NCI-H2171 treated with DMSO at 0.1 percent for 48 hours (cell line): ENCODE measurements at places on chromosomes 7 and 10.

GRCh38 chr7:93228302-93228701, 2.0 kb upstream of the HEPACAM2 start:
- DNase-seq, result peak; percentile 82

DNA sequence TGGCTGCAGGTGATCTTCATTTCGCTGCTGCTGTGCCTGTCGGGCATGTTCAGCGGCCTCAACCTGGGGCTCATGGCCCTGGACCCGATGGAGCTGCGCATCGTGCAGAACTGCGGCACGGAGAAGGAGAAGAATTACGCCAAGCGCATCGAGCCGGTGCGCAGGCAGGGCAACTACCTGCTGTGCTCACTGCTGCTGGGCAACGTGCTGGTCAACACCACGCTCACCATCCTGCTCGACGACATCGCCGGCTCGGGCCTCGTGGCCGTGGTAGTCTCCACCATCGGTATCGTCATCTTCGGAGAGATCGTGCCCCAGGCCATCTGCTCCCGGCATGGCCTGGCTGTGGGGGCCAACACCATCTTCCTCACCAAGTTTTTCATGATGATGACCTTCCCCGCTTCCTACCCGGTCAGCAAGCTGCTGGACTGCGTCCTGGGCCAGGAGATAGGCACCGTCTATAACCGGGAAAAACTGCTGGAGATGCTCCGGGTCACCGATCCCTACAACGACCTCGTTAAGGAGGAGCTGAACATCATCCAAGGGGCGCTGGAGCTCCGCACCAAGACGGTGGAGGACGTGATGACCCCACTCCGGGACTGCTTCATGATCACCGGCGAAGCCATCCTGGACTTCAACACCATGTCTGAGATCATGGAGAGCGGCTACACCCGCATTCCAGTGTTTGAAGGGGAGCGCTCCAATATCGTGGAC, 1.3 kb downstream of the CNNM2 start:
- no peak for DNase-seq

DNA sequence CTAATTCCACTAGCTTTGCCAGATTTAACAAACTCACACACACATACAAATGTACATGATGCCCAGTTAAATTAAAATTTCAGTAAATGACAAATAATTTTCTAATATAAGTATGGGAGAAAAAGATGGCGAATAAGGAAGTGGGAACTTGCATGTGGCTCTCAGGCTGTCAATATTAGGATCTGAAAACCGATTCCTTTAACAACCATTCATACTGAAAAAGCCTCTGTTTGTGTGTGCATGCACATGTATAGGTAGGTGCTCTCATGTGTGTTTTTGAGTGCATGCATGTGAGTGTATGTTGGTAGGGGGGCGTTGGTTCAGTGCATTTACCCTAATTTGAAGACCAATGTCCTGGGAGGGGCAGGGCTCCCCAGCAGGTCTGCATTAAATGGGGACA, 125.3 kb downstream of the HTR7 start:
- DNase-seq, result no peak

- no peak for DNase-seq
These were observed 839.0 kb downstream of the LRMDA start for GRCh38 chr10:76270464-76270863.

- DNase-seq, result no peak
These were observed 90.3 kb downstream of the JMJD1C start for GRCh38 chr10:63375458-63375857.

DNA sequence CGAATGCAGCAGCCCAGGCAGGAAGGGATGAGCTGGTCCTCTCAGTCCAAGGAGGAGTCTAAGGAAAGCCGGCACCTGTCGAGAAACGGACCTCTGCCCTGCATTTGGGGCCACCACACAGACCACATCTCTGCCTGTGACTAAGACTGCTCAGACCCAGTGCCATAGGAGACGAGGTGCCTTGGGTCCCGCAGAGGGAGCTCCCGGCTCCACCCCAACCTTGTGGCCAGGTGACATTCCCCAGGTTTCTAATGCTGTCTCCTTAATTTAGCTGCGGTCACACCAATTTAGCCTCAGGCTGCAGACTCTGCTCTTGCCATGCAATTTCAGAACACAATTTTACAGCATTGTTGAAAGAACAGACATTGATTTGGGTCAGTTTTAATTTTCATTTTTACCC, 22.8 kb upstream of the CRHR2 start:
- no peak for DNase-seq

GRCh38 chr7:106405697-106406141, 120.9 kb upstream of the NAMPT start:
- no peak for DNase-seq

- no peak for DNase-seq
These were observed 482.7 kb downstream of the CCSER2 start for GRCh38 chr10:84811113-84811512.

- no peak for DNase-seq
These were observed 316.4 kb downstream of the DNAJB6 start for GRCh38 chr7:157652954-157653826.

DNA sequence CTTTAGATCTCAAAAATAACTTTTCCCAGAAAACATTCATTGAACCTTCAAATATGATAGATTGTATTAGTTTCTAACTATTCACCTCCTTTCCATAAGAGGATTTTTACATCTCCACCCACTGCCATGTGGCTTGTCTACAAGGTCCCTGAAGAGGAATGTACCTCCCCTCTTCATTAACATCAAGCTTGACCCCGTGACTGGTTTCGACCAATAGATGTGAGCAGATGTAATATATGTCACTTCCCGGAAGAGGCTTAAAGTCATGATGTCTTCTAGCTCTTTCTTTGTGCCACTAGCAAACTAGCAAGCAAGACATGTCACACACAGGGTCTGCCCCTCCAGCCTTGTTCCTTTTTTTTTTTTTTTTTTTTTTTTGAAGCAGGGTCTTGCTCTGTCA, 6.9 kb downstream of the BAZ1B start:
- no peak for DNase-seq

DNA sequence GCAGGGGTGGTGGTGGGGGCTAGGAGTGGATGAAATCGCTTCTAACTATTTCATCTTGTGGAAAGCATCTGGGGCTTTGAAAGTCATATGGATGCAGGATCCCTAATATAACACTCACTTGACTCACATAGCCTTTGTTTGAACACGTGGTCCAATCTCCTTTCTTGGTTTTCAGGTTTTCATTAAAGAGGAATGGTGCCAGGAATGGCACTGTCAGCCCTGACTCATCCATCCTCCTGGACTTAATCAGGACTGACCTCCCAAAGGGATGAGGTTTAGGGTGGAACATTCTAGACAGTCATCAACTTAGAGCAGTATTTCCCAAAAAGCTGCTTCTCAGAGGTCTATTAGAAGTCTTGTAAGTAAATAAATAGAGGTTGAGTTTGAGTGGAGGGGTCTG, 162.0 kb upstream of the PLXNA4 start:
- no peak for DNase-seq

DNA sequence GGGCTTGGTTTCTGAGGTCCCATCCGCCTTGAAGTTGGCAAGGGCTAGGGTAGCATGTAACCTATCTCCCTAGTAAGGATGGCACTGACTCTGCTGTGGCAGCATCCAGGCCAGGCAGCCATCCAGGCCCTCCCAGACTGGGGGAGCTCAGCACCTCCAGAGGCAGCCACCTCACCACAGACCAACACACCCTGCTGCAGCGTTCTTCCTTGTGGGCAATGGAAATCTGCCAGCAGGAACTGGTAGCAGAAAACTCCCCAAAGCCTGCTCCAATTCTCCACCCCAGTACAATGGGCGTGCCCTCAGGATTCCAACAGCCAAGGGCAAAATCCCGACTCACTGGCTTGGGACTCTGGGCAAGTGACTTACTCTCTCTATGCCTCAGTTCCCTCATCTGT, 27.5 kb downstream of the DLG5 start:
- DNase-seq, result peak; percentile 32

DNA sequence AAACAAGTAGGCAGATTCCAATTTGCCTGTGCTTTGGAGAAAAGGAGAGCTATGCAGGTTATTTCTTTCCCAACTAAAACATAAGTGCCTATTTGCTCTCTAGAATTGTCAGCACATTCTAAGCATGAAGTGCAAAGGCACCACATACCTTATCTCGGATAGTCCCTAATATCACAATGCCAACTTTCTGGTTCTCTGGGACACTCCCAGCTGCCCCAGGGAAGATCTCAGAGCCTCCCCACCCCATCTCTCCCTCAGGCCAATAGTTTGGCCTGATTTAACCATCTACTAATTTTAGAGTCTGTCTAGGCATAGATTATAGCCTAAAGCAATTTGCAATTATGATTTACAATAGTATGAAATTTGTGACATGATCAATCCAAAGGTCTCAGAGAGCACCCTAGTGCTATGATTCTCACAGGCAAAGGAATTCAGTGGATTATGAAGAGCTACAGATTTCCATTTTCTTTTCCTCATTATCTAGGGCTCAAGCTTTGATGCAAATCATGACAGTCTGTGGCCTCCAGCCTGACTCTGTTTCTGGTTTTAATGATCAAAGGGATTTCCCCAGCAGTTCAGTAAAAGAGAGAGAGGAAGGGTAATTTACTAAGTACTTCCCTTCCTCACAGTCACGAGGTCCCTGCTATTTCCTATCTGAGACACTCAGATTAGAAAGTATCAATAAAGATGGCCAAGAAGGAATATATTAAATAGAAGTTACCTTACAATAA, 29.0 kb upstream of the IL6 start:
- DNase-seq, result no peak

GRCh38 chr10:11162828-11163599, 145.3 kb downstream of the CELF2 start:
- DNase-seq, result no peak

GRCh38 chr10:11870461-11870780, 47.3 kb downstream of the PROSER2 start:
- DNase-seq, result no peak

GRCh38 chr10:83164156-83164555, 975.2 kb upstream of the GHITM start:
- no peak for DNase-seq

DNA sequence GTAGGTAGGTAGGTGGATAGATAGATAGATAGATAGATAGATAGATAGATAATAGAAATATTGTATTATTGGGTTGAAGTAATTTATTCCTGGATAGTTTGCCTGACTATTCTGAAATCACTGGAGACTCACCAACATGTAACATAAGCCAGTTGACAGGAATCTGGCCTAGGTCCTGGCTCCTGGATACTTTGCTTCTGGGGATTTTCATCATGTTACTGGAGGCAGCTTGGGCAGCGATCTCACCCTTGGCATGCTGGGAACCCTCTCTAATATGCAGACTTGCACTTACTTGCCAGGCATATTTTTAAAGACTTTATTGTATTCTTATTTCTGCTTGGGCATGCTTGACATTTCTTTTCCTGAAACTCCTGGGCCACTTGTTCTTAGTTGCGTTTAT, 709.1 kb upstream of the FZD8 start:
- no peak for DNase-seq

GRCh38 chr10:25017661-25018060, 1.2 kb downstream of the THNSL1 start:
- DNase-seq, result no peak

GRCh38 chr7:4460597-4460996, 221.5 kb upstream of the FOXK1 start:
- no peak for DNase-seq

GRCh38 chr10:34815185-34816084, at the start of gene PARD3:
PARD3 (minus strand) TSS chr10:34815296; CDS start chr10:34814995, 301 bp downstream.
- peak; percentile 38 for DNase-seq

- DNase-seq, result no peak
These were observed 1.5 kb downstream of the AKR1C3 start for GRCh38 chr10:5095687-5096086.

DNA sequence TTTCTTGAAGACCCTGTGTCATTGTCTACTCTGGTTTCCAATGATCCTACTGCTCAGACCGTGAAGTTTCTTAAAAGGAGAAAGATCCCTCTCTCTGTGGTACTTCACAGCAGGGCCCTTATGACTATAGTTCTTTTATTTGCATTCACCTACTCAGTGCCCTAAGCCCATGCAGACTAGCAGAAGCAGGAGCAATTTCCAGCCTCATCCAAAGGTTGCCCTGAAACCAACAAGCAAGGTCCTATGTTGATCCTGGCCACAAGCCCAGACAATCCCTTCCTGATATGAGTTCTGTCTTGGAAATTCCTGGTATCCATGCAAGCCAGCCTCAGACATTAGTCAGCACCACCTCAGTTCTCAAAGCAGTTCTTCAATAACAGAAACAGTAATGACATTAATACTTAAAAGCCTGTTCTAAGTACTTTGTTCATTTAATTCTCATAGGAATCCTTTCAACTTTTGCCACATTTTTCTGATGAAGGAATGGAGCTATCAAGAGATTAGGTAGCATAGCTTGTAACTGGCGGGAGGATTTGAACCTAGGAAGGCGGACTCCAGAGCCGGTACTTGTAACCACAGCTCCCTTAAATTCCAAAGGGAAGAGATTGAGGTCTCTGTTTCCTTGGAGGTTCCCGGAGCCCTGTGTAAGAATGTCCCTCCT, 58.1 kb upstream of the ST8SIA6 start:
- DNase-seq, result no peak

GRCh38 chr10:89916468-89917215, 215.3 kb downstream of the KIF20B start:
- DNase-seq, result no peak

DNA sequence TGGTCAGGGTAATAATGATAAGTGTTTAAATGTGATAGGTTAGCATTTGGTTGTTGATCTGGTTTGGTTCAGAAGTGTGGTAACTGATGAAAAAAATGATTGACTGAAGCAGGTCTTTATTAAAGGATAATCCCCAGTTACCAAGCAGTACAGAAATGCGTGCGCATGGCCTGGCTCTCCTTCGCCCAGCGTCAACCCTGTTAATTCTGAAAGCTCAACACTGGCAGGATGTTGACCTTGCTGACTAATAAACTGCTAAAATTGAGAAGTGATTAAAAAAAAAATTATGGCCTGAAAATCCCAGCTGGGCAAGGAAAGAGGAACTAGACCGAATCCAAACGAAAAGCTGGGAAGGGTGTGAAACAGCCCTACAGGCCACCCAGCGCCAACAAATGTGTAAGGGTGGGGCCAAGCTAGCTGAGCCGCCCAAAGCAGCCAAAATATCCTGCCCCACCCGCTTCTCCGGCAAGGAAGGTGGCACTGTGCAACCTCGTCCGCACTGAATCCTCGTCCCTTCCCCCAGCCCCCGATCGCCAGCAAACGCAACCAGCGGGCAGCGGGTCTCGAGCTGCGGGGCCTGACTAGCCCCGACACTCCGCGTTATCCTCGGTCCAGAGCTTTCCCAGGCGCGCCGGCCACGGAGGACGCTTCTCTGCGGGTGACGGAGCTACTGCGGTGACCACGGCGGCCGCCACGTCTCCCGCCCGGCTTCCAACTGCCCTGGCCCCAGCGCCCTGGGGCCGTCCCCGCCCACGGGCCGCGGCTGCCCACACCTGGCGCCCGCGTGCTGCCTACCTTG, 561 bp downstream of the SHTN1 start:
- DNase-seq, result peak; percentile 25

GRCh38 chr7:141511676-141512396, 39.4 kb upstream of the AGK start:
- no peak for DNase-seq
